Ovary (tissue), 10 donors: ENCODE measurements at places on chromosomes 1 and 21. TPM values are rescaled to one million over a fixed set of nuclear protein-coding genes. Genes with fewer than 3 reads are reported as not detected.

GRCh38 chr1:14841951-14842350 is 243.5 kb downstream of the KAZN start:
- no peaks in the 10 kb centered on the region for H3K4me1 ChIP-seq
- H3K36me3 ChIP-seq: no peaks in the 10 kb centered on the region

GRCh38 chr1:13725714-13726175 is 25.8 kb downstream of the PRDM2 start:
- H3K27me3 ChIP-seq: no peaks in the 10 kb centered on the region
- DNase-seq: no peak
- H3K36me3 ChIP-seq: no peaks in the 10 kb centered on the region
- H3K27ac ChIP-seq: no peak overlapping the region
- H3K4me3 ChIP-seq: no peak overlapping the region
- peaks cover 12% of the 10 kb centered on the region for H3K4me1 ChIP-seq

DNA sequence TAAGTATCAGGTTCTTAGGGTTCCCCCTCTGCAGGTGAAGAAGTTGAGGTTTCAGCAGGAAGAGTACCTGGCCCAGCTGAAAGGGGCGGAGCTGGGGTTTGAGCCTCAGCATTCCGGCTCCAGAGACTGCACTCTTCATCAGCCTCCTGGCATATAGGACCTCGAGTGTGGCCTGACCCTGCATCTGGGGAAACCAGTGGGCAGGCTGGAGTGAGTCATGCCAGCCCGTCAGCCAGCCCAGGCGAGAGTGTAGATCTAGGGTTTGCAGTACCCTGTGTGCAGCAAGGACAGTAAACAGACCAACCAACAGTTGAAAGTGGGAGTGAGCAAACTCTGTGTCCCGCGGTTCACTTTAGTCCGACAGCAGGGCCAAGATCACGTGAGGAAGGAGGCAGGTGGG is 14.1 kb downstream of the MFSD2A start:
- H3K4me3 ChIP-seq: no peak overlapping the region
- H3K36me3 ChIP-seq: no peaks in the 10 kb centered on the region
- H3K27ac ChIP-seq: no peak overlapping the region
- no peaks in the 10 kb centered on the region for H3K27me3 ChIP-seq
- DNase-seq: no peak
- no peaks in the 10 kb centered on the region for H3K4me1 ChIP-seq

DNA sequence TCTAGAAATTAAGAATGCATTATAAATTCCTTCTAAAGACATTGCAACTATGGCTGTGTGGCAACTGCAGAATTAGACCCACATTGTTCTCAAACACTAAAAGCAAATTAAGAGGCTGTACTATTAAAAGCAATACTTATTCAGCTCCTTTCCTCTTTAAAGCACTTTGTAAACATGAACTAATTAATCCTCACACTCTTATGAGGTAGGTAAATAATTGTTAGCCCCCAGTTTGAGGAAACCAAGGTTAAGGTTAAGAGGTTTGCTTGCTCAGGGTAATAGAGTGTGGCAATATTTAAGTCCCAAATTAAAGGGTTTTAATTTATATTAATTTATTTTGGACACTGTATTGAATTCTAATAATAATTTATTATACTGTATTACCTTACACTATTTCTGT is 553.8 kb downstream of the LRRIQ3 start:
- no peaks in the 10 kb centered on the region for H3K4me1 ChIP-seq
- H3K4me3 ChIP-seq: no peak overlapping the region
- H3K36me3 ChIP-seq: no peaks in the 10 kb centered on the region
- H3K27me3 ChIP-seq: no peaks in the 10 kb centered on the region
- DNase-seq: no peak
- no peak overlapping the region for H3K27ac ChIP-seq

GRCh38 chr1:66258404-66259105 is 275.4 kb upstream of the SGIP1 start:
- no peak overlapping the region for H3K27ac ChIP-seq
- no peak overlapping the region for H3K4me3 ChIP-seq
- no peak for DNase-seq
- H3K36me3 ChIP-seq: no peaks in the 10 kb centered on the region

- DNase-seq: no peak
- no peak overlapping the region for H3K4me3 ChIP-seq
- no peaks in the 10 kb centered on the region for H3K4me1 ChIP-seq
- H3K27me3 ChIP-seq: no peaks in the 10 kb centered on the region
- no peaks in the 10 kb centered on the region for H3K36me3 ChIP-seq
- H3K27ac ChIP-seq: no peak overlapping the region
Observed at GRCh38 chr1:106447466-106447865, 609.0 kb upstream of the PRMT6 start.

Gene AMY1B
- polyA plus RNA-seq: not detected

Gene RUNX3
- polyA plus RNA-seq: 1.9 TPM

Gene ESPN
- not detected for polyA plus RNA-seq

Gene KRTAP21-2
- not detected for polyA plus RNA-seq

Gene KIAA0040
- 7.3 TPM for polyA plus RNA-seq
